Effector CD4-positive, alpha-beta T cell (primary cell): ENCODE measurements at places on chromosomes 12 and 14.

- DNase-seq = no peak
These were observed 137.4 kb downstream of the TPH2 start for GRCh38 chr12:72075891-72076557.

GRCh38 chr14:55356913-55357312 lies 54.7 kb downstream of the ATG14 start:
- DNase-seq = no peak

- DNase-seq = no peak
These were observed 71.7 kb downstream of the PTPRO start for GRCh38 chr12:15393995-15394394.

- no peak for DNase-seq
These were observed 40.8 kb upstream of the POC1B start for GRCh38 chr12:89566615-89567014.

- DNase-seq = no peak
These were observed 42.7 kb downstream of the TMEM121 start for GRCh38 chr14:105568859-105569766.

DNA sequence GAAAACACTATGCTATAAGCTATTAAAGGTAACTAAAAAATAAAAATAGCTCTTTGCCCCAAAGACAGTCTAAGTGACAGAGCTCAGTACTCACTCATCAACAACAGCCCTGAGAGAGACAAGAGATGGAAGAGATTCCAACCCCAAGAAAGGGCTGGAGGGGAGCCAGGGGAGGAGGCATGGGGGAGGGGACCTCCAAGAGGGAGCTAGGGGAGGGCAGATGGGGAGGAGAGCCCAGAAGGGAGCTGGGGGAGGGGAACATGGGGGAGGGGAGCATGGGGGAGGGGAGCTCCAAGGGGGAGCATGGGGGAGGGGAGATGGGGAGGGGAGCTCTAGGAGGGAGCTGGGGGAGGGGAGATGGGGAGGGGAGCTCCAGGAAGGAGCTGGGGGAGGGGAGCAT lies 7.7 kb downstream of the SSH1 start:
- DNase-seq = no peak

GRCh38 chr12:117641885-117642284 lies 280.5 kb upstream of the NOS1 start:
- DNase-seq = no peak

DNA sequence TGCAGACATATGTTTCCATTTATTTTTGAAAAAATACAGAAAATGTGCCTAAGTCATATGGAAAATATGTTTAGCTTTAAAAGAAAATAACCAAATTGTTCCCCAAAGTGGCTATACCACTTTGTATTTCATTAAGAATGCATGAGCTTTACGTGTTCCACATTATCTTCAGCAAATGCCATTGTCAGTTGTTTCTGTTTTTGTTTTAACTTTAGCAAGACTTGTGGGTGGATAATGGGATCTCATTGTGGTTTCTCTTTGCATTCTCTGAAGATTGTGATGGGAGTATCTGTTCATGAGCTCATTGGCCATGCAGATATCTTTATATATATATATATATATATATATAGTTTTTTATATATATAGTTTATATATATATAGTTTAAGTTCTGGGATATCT lies 181.5 kb downstream of the CCER1 start:
- no peak for DNase-seq

GRCh38 chr12:76856018-76856644 lies 22.7 kb downstream of the CSRP2 start:
- DNase-seq = no peak

- no peak for DNase-seq
These were observed 1.3 kb downstream of the GAPDH start for GRCh38 chr12:6535697-6535946.

- DNase-seq = no peak
These were observed 68.0 kb downstream of the GRIN2B start for GRCh38 chr12:13913371-13913770.

- peak; percentile 6 for DNase-seq
These were observed 2.9 kb downstream of the RDH12 start for GRCh38 chr14:67704484-67705089.

GRCh38 chr14:55303691-55304145 lies 32.5 kb downstream of the FBXO34 start:
- DNase-seq = no peak

GRCh38 chr14:32524609-32525375 lies 195.7 kb downstream of the AKAP6 start:
- DNase-seq = no peak

DNA sequence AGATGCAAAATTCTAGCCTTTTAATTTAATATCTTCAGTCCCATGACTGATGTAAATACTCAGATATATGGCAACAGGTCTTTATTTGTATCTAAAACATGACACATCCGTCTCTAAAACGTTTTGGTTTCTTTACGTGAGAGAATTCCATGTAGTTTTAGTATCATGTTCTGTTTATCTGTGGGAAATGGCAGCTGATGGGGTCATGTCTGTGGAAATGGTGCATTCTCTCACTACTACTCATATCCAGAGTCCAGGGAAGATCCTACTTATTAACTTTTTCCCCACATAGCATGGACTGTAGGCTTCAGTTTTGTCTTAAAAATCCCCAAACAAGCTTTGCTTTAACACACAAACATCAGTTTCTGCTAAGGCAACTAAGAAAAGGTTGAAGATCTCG lies 53.8 kb downstream of the SPTLC2 start:
- DNase-seq = no peak

DNA sequence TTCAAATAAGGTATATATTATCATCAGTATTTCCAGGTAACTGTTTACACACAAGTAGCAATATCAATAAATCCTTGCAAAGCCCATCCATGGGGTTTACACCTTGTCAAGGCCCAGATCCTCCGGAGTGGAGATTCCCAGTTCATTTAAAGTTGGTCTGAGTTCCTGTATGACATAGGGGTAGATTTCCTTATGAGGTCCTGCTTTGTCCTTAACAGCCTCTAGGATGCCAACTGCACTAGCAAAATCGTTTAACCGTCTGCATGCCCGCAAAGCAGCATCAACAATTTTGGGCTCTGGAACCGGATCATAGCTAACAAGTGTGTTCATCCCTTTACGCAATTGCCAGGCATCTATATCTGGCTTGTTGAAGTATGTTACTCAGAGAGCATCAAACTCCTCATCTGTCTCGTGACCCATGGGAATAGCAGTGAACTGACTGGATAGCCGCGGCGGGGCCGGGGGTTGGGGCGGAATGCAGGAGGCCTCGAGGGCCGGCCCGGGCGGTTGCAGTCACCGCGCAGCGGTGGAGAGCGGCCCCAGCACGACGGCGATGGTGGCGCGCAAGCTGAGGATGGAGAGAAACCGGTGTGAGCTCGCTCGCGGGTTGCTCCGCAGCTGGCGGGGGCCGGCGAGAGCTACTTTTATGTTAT lies 30.6 kb upstream of the FBXO34 start:
- DNase-seq = no peak

DNA sequence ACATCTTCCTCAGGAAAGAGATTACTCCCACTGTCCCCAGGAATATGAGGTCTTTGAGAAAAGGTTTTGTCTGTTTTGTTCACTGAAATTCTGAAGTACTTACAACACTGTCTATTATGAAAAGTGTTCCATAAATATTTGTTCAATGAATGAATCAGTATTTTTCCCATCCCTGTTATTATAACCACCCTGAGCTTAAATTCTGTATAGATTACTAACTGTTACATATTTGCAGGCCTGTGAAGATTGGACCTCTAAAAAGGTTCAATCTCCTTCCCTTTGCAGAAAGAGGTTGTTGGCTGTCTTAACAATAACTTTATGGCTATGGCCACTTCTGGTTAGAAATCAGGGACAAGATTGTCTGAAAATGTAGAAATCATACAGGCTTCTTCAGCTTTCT lies 174.5 kb upstream of the NPAS3 start:
- DNase-seq = no peak

GRCh38 chr12:96814200-96814599 lies 92.9 kb upstream of the NEDD1 start:
- DNase-seq = no peak

- DNase-seq = no peak
These were observed 8.2 kb downstream of the GOLT1B start for GRCh38 chr12:21509768-21510167.

DNA sequence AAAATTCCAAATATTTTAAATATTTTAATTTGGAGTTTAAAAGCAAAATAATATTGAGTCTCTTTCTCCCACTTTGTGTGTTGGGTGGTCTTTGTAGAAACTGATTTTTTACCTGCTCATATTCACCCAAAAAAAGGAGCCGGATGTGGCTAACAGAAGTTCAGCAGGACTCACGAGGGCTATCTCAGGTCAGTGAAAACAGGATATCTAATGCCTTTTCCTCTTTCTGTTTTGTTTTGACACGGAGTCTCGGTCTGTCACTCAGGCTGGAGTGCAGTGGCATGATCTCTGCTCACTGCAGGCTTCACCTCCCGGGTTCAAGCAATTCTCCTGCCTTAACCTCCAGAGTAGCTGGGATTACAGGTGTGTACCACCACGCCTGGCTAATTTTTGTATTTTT lies 30.8 kb downstream of the COA8 start:
- no peak for DNase-seq

- peak; percentile 81 for DNase-seq
These were observed at the start of gene P2RX4 for GRCh38 chr12:121209624-121210572. P2RX4 (plus strand) TSS chr12:121210129; CDS start chr12:121210165, 36 bp downstream.

GRCh38 chr14:83478741-83479140 lies 1945.1 kb upstream of the SEL1L start:
- DNase-seq = no peak

DNA sequence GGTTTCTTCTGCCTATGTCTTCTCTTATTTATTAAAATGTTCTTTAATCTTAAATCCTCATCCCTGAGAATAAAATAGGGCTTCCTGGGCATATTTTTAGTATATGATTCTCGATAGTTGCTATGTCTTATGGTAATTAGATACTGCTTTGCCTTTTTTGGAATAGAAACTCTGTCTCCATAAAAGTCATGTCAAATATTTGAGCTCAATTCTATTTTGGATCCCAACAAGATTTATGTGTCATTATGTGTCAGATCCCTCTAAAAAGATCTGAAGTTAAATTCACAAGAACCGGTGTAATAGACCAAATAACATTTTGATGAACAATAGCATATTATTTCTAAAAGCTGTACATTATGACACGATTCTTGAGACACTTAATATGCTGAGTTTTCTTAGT lies 312.5 kb upstream of the PDE3A start:
- DNase-seq = no peak

DNA sequence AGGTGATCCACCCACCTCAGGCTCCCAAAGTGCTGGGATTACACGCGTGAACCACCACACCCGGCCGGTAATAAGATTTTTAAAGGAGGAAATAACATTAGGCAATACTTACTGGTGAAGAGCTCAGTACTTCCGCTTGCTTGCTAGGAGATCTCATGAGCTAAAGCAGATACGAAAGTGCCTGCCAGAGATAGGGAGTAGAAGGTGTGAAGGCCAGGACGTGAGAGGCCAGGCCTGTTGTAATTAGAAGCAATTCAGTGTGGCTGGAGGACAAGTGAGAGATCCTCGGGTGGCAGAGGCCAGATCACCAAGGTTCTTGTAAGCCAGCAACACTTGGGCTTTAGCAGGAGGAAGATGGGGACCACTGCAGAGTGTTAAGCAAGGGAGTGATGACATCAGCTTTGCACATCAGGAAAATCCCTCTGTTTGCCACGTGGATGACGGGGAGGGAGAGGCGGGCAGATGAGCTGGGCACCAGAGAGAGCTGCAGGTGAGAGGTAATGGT lies 7.6 kb downstream of the TECPR2 start:
- DNase-seq = no peak

DNA sequence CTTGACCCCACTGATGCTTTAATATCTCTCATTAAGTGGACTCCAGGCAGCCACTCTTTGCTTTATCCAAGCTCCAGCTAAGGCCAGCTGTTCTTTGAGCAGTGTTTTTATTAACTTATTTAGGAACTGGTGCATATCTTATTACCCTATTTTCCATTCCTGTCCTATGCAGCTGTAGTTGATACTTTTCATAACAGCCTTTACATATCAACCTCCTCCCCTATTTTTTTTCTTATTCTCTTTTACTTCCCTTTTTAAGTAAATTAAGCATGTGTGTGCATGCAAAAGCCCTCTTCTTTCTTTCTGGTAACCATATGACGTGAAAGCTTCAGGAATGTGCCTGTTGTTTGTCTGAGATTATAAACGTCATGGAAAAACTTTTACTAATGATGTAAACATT lies 121.2 kb downstream of the PTPRQ start:
- DNase-seq = no peak

GRCh38 chr12:31225656-31226535 lies 100.1 kb downstream of the SINHCAF start:
- DNase-seq = no peak

DNA sequence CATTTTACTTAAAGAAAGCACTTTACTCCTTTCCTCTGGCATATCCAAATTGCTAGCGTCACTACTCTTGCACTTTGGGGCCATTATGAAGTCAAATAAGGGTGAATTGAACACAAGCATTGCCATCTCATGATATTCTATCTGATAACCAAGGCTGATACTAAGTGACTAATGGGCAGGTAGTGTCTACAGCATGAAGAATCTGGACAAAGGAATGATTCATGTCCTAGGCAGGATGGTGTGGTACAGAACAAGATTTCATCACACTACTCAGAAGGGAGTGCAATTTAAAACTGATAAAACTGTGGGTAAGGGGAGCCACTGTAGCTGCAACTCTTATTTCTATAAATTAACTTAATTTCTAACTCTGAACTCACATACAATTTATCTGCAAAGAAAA lies 7.7 kb upstream of the SLC6A15 start:
- DNase-seq = no peak

- no peak for DNase-seq
These were observed 18.9 kb upstream of the MAP3K9 start for GRCh38 chr14:70828188-70828587.

DNA sequence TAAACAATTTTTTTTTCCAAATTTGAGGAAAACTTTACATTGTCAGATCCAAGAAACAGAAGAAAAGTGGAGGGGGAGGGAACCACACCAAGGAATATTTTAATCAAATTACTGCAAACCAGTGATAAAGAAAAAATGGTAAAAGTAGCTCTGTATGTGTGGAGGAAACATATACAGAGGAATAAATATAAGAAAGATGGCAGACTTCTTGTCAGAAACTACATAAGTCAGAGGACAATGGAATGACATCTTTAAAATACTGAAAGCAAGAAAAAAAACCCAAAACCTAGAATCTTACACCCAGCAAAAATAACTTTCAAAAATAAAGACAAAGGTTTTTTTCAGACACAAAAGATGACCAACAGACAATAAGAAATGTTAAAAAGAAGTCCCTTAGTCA lies 10.2 kb upstream of the LLPH start:
- DNase-seq = no peak

DNA sequence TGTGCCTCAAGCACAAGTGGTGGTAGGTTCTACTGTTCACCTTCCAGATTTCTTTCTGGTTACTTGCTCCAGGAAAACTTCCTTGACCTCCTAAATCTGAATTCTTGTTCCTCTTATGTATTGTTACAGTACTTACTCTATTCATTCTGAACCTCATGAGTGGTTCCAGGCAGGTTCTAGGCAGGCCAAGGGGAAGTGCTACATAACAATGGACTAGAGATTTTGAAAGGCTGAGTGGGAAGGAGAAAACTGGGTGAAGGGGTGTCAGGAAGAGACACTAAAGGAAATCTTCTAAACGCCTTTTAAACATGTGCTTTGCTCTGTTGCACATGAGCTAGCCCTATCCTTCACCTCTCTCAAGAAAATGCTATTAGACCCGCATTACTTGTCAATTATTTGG lies 1.6 kb downstream of the YARS2 start:
- DNase-seq = no peak
